CD4-positive, alpha-beta memory T cell (primary cell): ENCODE measurements at places on chromosomes 2 and 18. TPM values are rescaled to one million over a fixed set of nuclear protein-coding genes. Genes with fewer than 3 reads are reported as not detected.

DNA sequence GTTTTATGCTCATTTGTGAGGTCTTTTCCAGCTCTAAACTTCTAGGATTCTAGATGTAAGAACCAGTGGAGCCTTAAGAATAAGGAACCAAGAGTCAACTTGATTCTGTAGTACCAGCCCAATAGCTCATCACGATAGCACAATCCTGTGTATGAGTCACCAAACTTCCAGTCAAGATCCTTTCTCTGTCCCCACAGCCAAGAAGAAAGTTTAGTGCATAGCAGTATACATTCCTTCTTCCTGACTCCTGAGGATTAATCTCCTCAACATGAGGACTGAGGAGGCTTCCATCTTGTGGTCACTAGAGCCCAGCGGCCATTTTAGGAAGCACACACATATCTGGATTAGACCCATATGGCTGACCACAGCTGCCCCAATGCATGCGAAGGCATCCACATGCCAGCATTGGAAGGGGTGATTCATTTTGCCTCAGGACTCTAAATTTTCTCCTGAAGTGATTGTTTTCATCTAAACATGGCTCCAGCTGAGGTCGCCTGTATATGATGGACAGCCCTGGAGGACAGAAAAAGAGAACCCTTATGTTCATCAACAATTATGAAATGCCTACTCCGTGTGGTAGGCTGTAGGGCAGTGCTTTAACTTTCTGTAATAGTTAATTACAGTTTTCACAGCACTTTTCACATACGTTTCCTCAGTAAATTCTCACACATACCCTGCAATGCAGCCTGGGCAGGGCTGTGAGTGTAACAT is 53.5 kb downstream of the RASGRP3 start:
- no peak overlapping the region for H3K27ac ChIP-seq
- no peak for DNase-seq
- no peaks in the 10 kb centered on the region for H3K27me3 ChIP-seq
- no peaks in the 10 kb centered on the region for H3K4me1 ChIP-seq

TUBA4B gene
- not detected for polyA plus RNA-seq

GRCh38 chr2:198628596-198628995 is 824.2 kb downstream of the PLCL1 start:
- H3K36me3 ChIP-seq = no peaks in the 10 kb centered on the region
- H3K27me3 ChIP-seq = no peaks in the 10 kb centered on the region
- H3K27ac ChIP-seq = no peak overlapping the region
- H3K4me1 ChIP-seq = no peaks in the 10 kb centered on the region
- H3K4me3 ChIP-seq = no peak overlapping the region
- no peak for DNase-seq

- no peaks in the 10 kb centered on the region for H3K27me3 ChIP-seq
- no peak overlapping the region for H3K27ac ChIP-seq
- H3K4me3 ChIP-seq = no peak overlapping the region
- no peaks in the 10 kb centered on the region for H3K36me3 ChIP-seq
- no peaks in the 10 kb centered on the region for H3K4me1 ChIP-seq
These were observed 316.1 kb upstream of the RAB12 start for GRCh38 chr18:8293184-8293583.

- no peaks in the 10 kb centered on the region for H3K27me3 ChIP-seq
- no peaks in the 10 kb centered on the region for H3K36me3 ChIP-seq
- no peaks in the 10 kb centered on the region for H3K4me1 ChIP-seq
- DNase-seq = no peak
These were observed 106.8 kb upstream of the LYPD6 start for GRCh38 chr2:149223472-149224095.

PTH2R gene
- polyA plus RNA-seq = not detected

UGT1A10 gene
- polyA plus RNA-seq = not detected

BOK gene
- polyA plus RNA-seq = not detected

POTEE gene
- 0.21 TPM for polyA plus RNA-seq

- H3K36me3 ChIP-seq = no peaks in the 10 kb centered on the region
- no peak overlapping the region for H3K4me3 ChIP-seq
- DNase-seq = no peak
- H3K27ac ChIP-seq = no peak overlapping the region
- H3K4me1 ChIP-seq = no peaks in the 10 kb centered on the region
- H3K27me3 ChIP-seq = no peaks in the 10 kb centered on the region
These were observed 166.5 kb upstream of the ALPP start for GRCh38 chr2:232211743-232212686.

DNA sequence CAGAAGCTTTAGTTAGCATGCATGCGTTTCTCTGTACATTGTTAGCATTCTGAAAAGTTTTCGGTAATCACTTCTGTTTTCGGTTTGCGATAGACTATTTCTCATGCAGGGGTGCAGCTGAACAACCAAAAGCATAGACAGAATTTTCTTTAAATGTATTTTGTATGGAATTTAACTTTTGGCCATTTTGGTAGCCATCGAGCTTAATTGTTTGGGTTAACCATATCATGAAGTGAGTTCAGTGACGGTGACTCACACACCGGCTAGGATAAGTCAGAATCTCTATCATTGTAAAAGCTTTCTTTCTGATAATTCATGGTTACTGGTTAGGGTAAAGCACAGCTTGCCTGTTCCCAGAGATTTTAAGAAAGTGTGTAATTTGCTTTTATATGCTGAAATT is 107.2 kb downstream of the CD226 start:
- no peak for DNase-seq
- H3K27ac ChIP-seq = no peak overlapping the region
- H3K4me3 ChIP-seq = no peak overlapping the region
- no peaks in the 10 kb centered on the region for H3K36me3 ChIP-seq

DNA sequence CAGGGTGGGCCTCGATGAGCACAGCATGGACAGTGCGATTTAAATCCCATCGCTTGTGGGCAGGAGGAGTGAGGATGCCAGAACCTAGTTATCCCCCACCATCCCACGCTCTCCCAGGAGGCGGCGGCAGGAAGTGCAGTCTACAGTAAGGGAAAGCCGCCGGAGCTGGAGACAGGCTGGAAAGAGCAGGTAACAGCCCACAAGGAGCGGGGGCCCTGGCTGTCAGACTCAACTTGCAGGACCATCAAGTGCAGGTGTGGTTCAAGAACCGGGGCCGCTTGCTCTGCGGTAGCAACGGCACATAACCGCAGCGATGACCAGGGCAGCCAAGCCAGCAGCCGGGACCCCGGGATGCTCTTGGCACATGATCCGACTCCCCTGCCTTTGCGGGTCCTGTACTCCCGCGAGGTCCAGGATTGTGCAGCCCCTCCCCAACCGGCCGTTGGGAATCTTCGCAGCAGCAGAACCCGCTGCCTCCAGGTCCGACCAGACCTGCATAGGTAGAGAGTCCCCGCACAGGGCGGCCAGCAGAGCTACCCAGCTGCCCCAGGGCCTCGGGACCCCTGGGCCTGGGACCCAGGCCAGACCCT is 82.1 kb downstream of the BIN1 start:
- peaks cover 14% of the 10 kb centered on the region for H3K4me1 ChIP-seq
- peak overlapping the region; percentile 64 for H3K4me3 ChIP-seq
- H3K36me3 ChIP-seq = no peaks in the 10 kb centered on the region
- no peak for DNase-seq

DNA sequence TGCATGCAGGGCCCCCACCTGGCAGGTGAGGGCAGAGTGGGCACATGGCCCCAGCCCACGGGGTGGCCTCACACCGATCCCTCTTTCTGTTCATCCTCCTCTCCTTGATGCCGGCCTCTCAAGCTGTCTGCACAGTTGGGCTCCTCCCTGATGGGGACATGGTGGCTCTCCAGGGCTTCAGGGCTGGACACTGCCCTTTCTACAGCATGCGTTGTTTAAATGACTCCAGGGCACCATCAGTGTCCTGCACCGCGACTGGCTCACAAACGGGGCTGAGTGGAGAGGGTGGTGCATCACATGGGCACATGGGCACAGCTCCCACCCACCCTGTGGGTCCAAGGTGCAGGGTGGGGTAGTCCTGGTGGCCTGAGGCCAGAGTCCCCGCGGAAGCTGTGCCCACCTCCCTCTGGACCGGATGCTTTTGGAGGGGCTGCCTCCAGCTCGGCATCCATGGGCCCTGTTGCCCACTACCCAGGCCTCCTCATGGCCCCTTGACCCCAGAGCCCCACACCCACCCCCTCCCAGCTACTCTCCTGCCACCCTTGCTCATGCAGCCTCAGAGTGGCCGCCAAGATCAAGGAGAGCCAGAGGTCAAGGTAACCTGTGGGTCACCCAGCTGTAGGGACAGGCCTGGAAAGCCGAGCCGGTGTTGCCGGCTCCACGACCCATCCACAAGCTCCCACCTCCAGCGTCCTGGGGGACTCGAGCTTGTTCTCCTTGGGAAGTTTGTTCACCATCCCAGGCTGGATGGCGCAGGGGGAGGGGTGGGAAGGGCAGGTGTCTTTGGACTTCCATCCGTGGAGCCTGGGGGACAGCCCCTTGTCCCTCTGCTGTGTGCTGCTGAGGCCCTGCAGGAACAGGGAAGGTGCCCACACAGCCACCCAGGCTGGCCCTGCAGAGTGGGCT is 12.3 kb upstream of the SNED1 start:
- DNase-seq = no peak
- no peaks in the 10 kb centered on the region for H3K4me1 ChIP-seq
- no peaks in the 10 kb centered on the region for H3K27me3 ChIP-seq
- no peak overlapping the region for H3K27ac ChIP-seq
- no peaks in the 10 kb centered on the region for H3K36me3 ChIP-seq

CYS1 gene
- not detected for polyA plus RNA-seq

- no peak overlapping the region for H3K4me3 ChIP-seq
- DNase-seq = no peak
- no peak overlapping the region for H3K27ac ChIP-seq
These were observed 39.9 kb downstream of the TMEM178A start for GRCh38 chr2:39705638-39706037.

DNA sequence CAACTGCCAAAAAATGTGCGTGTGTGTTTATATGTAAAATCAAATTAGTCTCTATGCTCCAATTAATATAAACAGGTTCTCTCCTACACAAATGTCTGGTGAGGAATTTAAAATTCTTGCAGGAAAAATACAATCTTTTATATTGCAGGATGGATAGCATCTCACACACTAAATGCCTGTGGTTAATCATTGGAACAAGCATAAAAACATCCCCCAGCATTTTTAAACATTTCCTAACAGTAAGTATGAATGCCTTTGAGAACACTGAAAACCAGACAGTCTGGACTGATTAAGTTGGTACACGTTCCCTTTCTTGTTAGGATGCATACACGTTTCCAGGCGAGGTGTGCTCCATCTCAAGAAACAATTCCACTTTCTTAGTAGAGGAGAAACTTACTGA is 29.9 kb upstream of the PDE1A start:
- H3K4me1 ChIP-seq = no peaks in the 10 kb centered on the region
- H3K27me3 ChIP-seq = no peaks in the 10 kb centered on the region
- H3K27ac ChIP-seq = no peak overlapping the region
- H3K36me3 ChIP-seq = no peaks in the 10 kb centered on the region
- no peak for DNase-seq

SLC23A3 gene
- not detected for polyA plus RNA-seq

DNA sequence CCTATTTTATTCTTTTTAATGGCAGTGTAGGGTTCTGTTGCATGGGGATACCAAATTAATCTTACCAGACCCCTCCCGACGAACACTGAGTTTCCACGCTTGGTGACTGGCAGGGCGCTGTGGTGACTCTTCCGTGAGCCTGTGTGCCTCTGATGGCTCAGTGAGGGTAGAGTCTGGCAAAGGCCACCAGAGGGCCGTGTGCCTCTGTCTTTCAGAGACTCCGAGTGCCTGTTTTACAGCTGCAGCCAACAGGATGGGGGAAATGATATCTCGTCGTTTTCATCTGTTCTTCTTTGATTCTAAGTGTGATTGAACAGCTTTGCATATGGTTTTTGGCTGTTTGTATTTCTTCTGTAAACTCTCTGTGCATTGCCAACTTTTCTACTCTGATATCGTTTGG is 99.8 kb downstream of the ZNF236 start:
- H3K27ac ChIP-seq = no peak overlapping the region
- peaks cover 65% of the 10 kb centered on the region for H3K36me3 ChIP-seq
- peak; percentile 51 for DNase-seq
- H3K4me3 ChIP-seq = no peak overlapping the region
- H3K4me1 ChIP-seq = no peaks in the 10 kb centered on the region

DNA sequence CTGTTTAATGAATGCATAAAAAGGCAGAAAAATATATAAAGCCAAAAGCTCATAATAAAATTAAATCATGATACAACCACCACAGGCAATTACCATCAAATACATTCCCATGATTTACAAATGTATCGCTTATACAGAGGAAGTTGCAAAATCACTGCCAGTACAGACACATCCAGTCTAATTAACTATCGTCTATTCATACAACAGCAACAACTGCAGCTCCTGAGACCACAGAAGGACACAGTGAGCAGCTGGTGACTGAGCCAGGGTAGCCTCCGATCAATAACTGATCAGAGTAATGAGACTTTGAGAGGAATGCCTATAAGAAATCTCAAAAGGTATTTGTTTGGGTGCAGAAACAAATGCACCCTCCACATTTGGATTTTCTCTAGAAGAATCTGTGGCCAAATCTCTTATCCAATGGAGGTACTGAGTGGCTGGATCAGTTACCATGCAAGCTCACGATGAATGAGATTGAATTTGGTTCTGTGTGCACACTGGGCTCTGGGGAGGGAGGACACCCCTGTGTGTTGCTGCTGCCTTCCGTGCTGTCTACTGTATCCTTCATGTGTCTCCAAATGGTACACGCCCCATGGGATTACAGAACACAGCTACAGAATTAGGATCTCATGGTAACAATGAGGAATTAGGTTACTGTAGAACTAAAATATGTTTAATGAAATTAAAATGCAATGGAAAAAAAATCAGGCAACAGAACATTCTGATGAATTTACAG is 119.6 kb downstream of the MBP start:
- H3K4me3 ChIP-seq = no peak overlapping the region
- no peak for DNase-seq

DNA sequence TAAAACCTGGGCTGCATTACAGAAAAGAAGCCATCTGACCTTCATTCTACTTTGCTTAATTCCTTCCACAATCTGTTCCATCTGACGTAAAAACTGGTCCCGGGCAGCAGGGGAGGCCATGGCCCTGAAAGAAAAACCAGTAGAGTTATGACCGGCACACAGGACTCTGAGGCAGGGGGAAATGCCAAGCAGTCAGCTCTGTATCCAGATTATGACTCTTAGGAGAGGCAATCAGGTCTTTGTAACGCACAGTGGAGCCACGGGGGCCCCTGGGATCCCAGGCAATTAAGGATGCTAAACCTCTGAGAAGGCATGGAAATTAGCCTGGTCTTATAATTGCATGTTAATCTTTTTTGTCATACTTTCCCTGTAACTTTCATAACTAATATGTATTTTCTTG is 78.4 kb downstream of the CCDC93 start:
- no peaks in the 10 kb centered on the region for H3K4me1 ChIP-seq
- peaks cover 86% of the 10 kb centered on the region for H3K36me3 ChIP-seq
- no peaks in the 10 kb centered on the region for H3K27me3 ChIP-seq
- no peak overlapping the region for H3K4me3 ChIP-seq
- DNase-seq = no peak
- no peak overlapping the region for H3K27ac ChIP-seq

SLC30A3 gene
- polyA plus RNA-seq = not detected

GRCh38 chr2:14977021-14977420 is 344.5 kb downstream of the LRATD1 start:
- no peaks in the 10 kb centered on the region for H3K36me3 ChIP-seq
- no peaks in the 10 kb centered on the region for H3K27me3 ChIP-seq
- no peak for DNase-seq
- no peaks in the 10 kb centered on the region for H3K4me1 ChIP-seq

- no peak for DNase-seq
- no peak overlapping the region for H3K27ac ChIP-seq
- H3K27me3 ChIP-seq = no peaks in the 10 kb centered on the region
These were observed 1213.1 kb upstream of the SLC39A10 start for GRCh38 chr2:194443926-194444325.

GRCh38 chr2:239165206-239165831 is 235.5 kb downstream of the HDAC4 start:
- peaks cover 27% of the 10 kb centered on the region for H3K4me1 ChIP-seq
- no peaks in the 10 kb centered on the region for H3K27me3 ChIP-seq
- H3K36me3 ChIP-seq = peaks cover 40% of the 10 kb centered on the region
- no peak for DNase-seq
- no peak overlapping the region for H3K4me3 ChIP-seq
- H3K27ac ChIP-seq = no peak overlapping the region
